ENCODE measurements at places on chromosomes 12 and 14.

- no peak for DNase-seq
Observed at GRCh38 chr14:75626396-75626795, 34.3 kb downstream of the ERG28 start.

- DNase-seq: no peak
Observed at GRCh38 chr12:42213023-42213422, 25.0 kb downstream of the YAF2 start.

- no peak for DNase-seq
Observed at GRCh38 chr14:51880835-51881580, 20.6 kb downstream of the GNG2 start.

DNA sequence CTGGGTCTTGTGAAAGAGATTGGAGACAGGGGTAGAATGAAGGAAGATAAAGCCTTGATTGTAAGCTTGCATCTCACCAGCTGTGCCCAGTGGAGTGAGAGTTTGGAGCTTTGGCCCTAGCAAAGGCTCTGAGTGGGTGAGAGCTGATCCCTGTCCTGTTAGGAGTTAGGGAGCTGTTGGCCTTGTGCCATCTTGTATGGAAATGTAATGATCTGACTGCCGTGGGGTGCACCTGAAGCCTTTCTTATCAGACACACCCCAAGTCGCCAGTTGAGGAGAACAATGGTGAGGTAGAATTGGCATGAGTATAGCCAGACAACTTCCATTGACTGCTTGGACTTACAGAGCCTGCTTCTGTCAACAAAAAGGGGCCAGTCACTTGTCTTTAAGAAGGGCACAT lies 130.1 kb downstream of the PRKCH start:
- DNase-seq: no peak

- peak; percentile 47 for DNase-seq
Observed at GRCh38 chr14:50230701-50231474, 490 bp downstream of the SOS2 start.

DNA sequence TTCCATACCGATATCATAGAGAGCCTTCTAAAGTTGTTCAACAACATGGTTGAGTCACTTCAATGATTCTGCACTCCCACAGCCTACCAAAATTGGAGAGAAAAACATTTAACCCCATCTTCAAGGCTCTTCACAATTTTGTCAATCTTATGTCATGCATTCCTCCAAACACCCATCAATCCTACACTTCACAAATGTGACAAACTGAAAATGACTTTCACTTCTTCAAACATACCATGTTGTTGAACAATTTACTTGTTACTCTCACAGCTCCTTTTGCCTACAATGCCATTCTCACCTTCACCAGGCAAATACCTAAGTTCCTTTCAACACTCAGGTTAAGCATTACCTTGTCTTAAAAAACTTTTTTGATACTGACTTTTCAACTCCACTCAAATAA lies 88.0 kb downstream of the OSBPL8 start:
- DNase-seq: no peak

GRCh38 chr14:88128816-88129215 lies 123.9 kb downstream of the GPR65 start:
- DNase-seq: no peak

All from hypothalamus (tissue), 51 donors.